ENCODE measurements at places on chromosomes 2 and 18.

DNA sequence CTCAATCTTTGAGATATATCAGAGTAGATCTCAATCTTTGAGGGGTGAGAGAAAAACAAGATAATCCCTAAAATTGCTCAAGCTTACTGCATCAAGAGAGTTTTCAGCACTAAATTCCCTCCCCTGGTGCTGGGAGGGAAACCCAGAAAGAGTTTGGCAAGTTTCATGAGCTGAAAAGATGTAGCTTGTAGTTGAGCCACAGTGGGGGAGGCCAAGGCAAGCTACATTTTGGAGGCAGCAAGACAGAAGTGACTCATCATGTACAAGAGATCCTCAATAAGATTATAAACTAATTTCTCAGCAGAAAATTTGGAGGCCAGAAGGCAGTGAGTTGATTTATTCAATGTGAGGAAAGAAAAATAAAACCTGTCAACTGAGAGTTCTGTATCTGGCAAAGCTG, 308.2 kb downstream of the PIEZO2 start:
- no peak for DNase-seq

- no peak for DNase-seq
Measured at GRCh38 chr2:23639406-23639982, 254.5 kb downstream of the KLHL29 start.

DNA sequence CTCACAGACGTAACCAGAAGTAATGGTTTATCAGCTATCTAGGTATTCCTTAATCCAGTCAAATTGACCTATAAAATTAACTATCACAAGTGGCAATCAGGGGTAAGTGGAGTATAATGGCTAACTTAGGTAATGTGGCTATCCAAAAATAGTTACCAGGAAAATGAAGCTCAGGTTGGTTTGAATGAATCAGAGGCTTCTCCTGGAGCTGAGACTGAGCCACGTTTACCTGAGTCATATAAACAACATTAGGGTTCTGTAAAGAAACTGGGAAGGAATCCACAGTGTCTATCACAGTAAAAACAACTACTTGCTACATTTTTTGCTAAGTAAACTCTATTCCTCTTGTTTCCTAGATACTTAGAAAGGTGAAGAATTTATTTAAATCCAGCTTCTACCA, 236.0 kb upstream of the SPHKAP start:
- no peak for DNase-seq

DNA sequence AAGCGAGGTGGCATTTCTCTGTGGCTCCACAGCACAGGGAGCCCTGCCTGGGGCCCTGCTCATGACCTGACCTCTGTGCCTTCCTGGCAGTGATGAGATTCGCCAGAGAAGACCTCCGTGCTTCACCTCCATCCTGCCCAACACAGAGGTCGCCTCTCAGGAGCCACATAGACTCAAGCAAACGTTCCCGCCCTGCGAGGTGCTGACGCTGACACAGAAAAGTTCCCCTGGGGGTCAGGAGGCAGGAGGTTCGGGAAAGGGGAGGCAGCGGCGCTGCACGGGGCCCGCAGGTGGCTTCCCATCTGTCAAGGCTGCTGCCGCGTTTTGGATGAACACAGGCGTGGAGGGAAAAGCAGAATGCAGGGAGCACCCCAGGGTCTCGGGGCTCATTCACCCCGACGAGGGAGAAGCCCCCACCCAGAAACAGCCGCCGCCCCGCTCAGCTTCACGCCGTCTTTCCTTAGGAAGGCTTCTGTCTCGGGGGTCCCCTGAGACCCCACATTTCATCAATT, 579.6 kb upstream of the SALL3 start:
- no peak for DNase-seq

DNA sequence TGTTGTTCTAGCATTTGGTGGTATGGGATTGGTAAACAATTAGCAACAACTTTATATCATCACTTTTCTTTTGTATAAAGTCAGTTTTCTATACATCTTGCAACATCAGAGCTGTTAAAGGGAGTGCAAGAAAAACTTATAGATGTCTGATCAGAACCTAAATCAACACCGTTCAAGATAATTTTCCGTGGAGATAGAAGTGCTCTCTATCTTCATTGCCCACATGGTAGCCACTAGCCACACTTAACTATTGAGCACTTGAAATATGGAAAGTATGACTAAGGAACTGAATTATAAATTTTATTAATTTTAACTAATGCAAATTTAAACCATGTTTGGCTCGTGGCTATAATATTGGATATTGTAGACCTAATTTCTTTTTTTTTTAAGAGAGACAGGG, 5.2 kb downstream of the TTC27 start:
- DNase-seq: no peak

GRCh38 chr2:26185954-26186770, 13.3 kb downstream of the GAREM2 start:
- DNase-seq: no peak

GRCh38 chr2:149857344-149857743, 269.8 kb upstream of the MMADHC start:
- no peak for DNase-seq

All from stimulated activated CD8-positive, alpha-beta memory T cell treated with anti-CD3 and anti-CD28 coated beads, Interleukin-4, amount 100 ng/mL, for 4 hours (primary cell).